Activated CD4-positive, alpha-beta T cell treated with anti-CD3 and anti-CD28 coated beads, Interleukin-2, amount 10 ng/mL, durations not matched to agents 24 days and 14 days (primary cell): ENCODE measurements at places on chromosomes 3 and 15. TPM values are rescaled to one million over a fixed set of nuclear protein-coding genes. Genes with fewer than 3 reads are reported as not detected.

SRGAP3 gene
- 0.40 and 0.45 TPM in 2 replicates for total RNA-seq

IL5RA gene
- not detected in 2 replicates for total RNA-seq

GRCh38 chr15:78418686-78419085 lies 19.3 kb upstream of the IREB2 start:
- H3K36me3 ChIP-seq, result no peaks in the 10 kb centered on the region
- peaks cover 19% of the 10 kb centered on the region for H3K27me3 ChIP-seq
- H3K27ac ChIP-seq, result no peak overlapping the region
- no peak for DNase-seq
- peaks cover 2% of the 10 kb centered on the region for H3K4me1 ChIP-seq
- H3K4me3 ChIP-seq, result no peak overlapping the region

SERPINI2 gene
- not detected in 2 replicates for total RNA-seq

DNA sequence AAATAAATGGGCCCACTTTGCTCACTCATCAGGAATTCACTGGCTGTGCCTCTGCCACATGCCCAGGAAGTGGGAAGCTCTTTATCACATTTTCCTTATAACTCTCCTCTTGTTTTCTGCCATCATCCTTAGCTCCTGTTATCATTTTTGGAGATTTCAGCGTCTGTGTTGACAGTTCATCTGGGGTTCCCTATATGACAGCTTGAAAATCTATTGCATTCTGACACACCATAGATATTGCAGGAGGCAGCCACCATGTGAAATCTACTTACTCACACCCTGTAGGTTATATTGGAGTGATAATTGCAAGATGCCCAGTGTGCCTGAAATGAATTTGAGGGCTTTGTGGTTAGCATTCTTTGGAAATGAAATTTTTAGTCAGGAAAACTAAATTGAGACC lies 132.9 kb downstream of the RYR3 start:
- H3K27ac ChIP-seq, result no peak overlapping the region
- no peaks in the 10 kb centered on the region for H3K36me3 ChIP-seq
- H3K4me1 ChIP-seq, result no peaks in the 10 kb centered on the region
- peaks cover 8% of the 10 kb centered on the region for H3K27me3 ChIP-seq
- no peak overlapping the region for H3K4me3 ChIP-seq
